Amygdala (tissue), 56 donors: ENCODE measurements at places on chromosomes 5 and 9.

GRCh38 chr5:96657068-96657467 lies 5.1 kb upstream of the CAST start:
- DNase-seq, result no peak

DNA sequence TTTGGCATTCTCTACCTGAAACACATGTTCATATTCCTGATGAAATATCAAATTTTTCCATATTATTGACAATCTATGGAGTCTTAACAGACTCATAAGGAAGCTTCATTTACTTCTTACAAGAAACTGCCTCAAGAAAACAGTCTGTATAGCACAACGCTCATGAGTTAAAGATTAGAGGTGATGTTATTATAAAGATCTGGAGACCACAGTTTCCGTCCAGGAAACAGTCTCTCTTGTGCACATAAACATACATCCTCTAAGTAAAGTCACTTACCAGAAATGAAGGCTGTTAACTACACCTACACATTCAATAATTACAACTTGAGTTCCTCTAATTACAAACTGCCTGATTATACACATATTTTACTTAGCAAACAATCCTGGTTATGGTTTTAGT lies 86.9 kb downstream of the RAPGEF6 start:
- no peak for DNase-seq

DNA sequence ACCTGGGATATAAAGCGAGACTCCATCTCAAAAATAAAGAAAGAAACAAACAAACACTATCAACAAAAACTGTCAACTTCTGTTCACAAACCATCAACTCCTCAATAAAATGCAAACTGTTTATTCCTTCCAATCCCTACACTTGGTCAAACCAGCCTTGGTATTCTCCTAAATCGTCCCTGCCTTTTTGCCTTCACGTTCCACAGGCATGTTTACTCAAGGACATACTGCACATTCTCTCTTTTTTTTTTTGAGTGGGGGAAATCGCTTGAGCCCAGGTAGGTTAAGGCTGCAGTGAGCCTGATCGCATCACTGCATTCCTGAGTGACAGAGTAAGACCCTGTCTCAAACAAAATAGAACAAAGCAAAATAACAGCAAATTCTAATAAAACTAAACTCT lies 13.0 kb downstream of the UBAP2 start:
- no peak for DNase-seq

GRCh38 chr5:59559323-59559722 lies 334.2 kb downstream of the PDE4D start:
- no peak for DNase-seq

DNA sequence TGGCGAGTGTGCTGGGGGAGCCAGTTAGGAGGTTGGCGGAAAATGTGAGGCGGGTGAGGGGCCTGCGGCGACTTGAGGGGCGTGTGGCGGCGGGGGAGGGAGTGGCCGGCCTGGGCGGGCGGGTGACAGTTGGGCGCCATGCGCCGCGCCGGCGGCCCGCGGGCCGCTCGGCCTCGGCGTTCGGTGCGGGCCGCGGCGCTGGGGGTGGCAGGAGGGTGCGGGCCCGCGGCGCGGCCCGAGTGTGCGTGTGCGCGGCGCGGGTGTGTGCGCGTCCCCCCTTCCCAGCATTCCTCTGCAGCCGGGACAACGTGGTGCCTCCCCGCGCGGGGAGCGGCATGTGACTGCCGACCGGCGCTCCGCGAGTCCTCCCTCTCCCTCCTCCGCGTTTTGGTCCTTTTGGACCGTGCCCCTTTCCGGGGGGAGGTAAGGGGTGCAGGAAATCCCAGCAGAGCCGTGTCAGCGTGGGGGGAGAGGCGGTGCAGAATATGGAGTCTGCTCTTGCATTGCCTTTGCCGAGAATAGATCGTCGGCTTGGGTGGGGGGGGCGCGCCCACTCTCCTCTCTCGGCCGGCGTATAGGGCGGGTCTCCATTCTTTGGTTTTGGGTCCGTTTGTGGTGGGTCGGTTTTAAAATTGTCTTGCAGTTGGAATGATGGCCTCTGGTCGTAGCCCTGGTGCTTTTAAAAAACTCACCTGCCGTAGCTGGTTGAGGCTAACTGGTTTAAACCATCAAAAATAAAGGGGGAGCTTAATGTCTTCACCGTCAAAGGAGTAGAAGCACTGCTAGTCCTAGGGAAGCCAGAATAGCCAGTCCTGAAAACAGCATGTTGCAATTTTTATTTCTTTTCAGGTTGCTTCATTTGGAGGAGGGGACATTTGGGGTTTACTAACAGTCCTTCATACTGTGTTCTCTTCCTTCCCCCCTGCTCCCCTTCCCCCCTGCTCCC lies 2.0 kb downstream of the LARP1 start:
- DNase-seq, result no peak

GRCh38 chr9:81604306-81605169 lies 84.8 kb downstream of the TLE1 start:
- no peak for DNase-seq

GRCh38 chr9:124757616-124758015 lies 13.5 kb downstream of the NR6A1 start:
- no peak for DNase-seq

GRCh38 chr9:104463864-104464263 lies 40.2 kb upstream of the OR13F1 start:
- DNase-seq, result no peak

GRCh38 chr9:128626181-128626580 lies 30.5 kb downstream of the DYNC2I2 start:
- no peak for DNase-seq
